CD8-positive, alpha-beta T cell (primary cell): ENCODE measurements at places on chromosomes 1 and 21.

GRCh38 chr1:234096161-234096770 lies 191.8 kb downstream of the SLC35F3 start:
- DNase-seq: no peak

- no peak for DNase-seq
Observed at GRCh38 chr1:208787219-208787618, 543.0 kb upstream of the PLXNA2 start.

- no peak for DNase-seq
Observed at GRCh38 chr1:199129247-199129646, 490.4 kb downstream of the PTPRC start.

DNA sequence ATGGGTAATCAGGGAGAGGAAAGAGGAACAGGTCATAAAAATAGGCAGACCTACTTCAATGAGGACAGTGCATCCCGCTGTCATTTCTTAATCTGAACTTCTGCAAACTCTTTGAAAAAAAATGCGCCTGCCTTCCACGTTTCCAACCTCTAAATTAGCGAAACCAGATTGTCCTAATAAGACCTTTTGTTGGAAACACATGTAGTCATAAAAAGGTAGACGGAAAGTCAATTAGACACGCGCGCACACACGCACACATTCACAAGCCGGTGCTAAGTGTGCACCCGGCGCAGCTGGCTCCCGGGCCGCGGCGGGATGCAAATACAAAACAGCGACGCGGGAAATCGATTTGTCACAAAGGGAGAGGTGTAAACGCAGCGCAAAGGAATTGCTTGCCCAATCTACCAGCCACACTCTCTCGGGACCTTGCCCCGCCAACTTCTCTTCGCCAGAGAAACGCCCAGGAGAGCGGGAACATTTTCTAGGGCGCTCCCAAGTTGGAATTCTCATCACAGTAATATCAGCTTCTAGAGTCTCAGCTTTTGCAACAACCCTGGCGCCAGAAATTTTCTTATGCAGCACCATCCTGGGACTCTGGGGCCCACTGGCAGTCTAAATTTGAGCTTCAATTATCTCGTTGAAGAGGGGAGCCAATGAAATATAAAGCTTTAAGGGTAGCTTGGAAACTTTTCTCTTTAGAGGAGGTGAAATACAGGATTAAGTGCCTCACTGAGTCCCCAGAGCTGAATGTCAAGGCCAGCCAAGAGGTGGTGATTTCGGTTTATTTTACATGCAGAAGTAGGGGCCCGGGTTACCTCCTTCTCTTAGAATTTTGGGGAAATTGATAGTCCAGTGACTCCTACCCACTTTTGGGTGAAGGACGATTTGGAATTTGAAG lies 4.5 kb downstream of the PRRX1 start:
- DNase-seq: no peak

DNA sequence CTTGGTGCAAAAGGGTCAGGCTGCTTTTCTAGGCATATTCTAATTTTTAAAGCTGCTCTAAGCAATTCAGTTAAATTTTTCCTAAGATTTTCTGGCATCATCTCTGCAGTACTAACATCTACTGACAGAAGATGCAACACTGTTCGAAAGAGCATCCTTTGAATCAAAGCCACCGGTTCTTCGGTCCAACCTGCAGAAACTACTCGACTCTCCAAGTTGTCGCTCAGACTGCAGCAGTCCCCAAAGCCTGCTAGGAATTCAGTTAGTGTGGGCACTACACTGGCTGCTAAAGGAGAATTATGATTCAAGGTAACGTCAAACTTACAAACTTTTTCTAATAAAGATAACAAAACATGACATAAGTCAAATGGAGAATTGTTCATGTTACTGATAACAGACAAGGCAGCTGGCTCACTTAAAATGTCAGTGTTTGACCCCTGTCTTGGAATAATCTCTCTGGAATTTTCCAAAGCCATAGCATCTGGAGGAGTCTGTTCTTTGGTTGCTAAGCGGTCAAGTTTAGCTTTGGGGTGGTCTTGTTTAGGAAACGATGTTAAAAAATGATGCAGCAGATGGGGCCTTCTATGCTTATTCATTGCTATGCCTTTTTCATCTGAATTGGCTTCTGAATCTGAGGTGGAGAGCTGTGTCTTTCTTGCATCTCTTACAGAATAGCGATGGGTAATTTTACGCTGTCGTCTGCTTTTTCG lies 56.9 kb downstream of the LYST start:
- DNase-seq: no peak

DNA sequence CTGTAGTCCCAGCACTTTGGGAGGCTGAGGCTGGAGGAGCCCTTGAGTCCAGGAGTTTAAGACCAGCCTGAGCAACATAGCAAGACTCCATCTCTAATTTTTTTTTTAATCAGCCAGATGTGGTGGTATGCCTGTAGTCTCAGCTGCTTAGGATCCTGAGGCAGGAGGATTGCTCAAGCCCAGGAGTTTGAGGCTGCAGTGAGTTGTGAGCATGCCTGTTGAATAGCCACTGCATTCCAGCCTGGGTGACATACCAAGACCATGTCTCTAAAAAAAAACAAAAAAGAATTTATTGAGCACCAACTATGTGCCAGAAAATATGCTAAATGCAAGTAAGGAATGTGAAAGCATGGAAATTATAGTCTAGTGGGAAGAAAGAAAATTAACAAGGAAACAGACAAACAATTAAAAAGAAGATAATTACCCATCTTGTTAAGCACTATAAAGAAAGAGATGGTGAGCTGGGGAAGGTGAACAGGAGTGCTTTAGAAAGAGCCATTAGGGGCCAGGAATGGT lies 104.0 kb upstream of the ZNF678 start:
- no peak for DNase-seq

GRCh38 chr1:119729044-119729443 lies 17.3 kb downstream of the PHGDH start:
- no peak for DNase-seq

DNA sequence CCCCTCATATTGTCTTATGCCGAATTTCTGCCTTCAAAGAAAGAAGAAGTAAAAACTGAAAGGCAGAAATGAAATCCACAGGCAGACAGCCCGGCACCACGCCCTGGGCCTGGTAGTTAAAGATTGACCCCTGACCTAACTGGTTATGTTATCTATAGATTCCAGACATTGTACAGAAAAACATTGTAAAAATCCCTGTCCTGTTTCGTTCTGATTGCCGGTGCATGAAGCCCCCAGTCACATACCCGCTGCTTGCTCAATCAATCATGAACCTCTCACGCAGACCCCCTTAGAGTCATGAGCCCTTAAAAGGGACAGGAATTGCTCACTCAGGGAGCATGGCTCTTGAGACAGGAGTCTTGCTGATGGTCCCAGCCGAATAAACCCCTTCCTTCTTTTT lies 49.3 kb downstream of the JMJD4 start:
- no peak for DNase-seq
